ENCODE measurements at places on chromosomes 7 and 10.

- DNase-seq = no peak
These were observed 4.8 kb downstream of the GRIFIN start for GRCh38 chr7:2471396-2471795.

DNA sequence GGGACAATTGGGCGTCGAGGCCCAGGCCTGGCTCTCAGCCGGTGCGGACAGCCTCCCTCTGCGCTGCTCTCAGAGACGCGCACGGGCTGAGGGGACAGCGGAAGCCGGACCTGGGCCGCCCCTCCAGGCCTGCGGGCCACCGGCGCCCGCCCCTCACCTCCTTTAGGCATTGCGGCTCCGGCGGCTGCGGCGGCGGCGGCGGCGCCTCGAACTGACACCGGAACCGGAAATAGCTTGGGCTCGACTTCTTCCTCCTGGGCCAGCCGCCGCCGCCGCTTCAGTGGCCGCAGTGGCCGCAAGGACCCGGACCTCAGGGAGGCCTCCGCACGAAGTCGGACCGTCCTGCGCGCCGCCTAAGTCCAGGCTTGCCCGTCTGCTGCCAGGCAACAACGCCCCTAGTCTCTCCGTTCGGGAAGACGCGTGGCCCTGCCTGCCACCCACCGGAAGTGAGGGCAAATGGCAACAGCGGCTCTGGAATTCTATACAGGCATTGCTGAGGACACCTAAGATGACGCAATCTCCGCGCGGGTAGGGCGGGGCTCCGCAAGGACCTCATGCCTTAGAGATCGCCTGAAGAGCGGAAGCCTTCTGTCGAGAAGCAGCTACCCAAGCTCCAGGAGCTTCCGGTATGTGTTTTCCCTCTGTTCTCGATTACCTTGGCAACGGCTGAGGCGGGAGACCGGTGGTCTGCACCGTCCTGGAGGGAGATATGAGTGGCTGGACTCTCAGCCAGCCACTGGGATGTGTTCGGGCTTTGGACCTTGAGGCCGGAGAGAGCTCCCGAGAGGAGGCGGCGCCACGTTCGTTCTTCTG is at the start of the genes BUD31 and PDAP1:
Gene BUD31, plus strand, starts transcription at position 591 of the 813 bp plus-strand sequence. CDS start 2,124 bp downstream, outside the sequence.
Gene PDAP1, minus strand, starts transcription at position 219 of the 813 bp plus-strand sequence. Its CDS starts 49 bp downstream, at position 170.
- DNase-seq = peak; percentile 90

GRCh38 chr7:50552921-50553320 is 12.3 kb downstream of the DDC start:
- no peak for DNase-seq

- no peak for DNase-seq
These were observed 861.5 kb upstream of the ZWINT start for GRCh38 chr10:57222603-57223002.

DNA sequence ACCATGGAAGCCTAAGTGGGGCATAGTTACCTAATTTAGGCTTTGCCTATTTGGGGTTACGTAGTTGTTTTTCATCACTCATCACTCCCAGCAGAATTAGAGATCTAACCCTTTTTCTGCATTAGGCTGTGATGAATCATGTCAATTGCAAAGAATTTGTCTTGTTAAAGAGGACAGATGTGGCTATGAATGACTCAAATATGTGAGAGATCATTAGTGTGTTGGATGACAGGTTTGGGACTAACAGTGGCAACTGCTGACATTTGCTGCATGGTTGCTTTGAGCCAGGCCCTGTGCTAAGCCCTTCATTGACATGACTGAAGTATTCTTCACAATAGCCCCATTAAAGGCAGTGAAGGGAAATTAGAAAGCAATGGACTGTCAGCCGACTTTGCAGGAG is 83.4 kb upstream of the BMPER start:
- DNase-seq = no peak

- no peak for DNase-seq
These were observed 1.2 kb downstream of the TBATA start for GRCh38 chr10:70784016-70784415.

GRCh38 chr7:140940898-140941297 is 16.2 kb upstream of the BRAF start:
- DNase-seq = no peak

DNA sequence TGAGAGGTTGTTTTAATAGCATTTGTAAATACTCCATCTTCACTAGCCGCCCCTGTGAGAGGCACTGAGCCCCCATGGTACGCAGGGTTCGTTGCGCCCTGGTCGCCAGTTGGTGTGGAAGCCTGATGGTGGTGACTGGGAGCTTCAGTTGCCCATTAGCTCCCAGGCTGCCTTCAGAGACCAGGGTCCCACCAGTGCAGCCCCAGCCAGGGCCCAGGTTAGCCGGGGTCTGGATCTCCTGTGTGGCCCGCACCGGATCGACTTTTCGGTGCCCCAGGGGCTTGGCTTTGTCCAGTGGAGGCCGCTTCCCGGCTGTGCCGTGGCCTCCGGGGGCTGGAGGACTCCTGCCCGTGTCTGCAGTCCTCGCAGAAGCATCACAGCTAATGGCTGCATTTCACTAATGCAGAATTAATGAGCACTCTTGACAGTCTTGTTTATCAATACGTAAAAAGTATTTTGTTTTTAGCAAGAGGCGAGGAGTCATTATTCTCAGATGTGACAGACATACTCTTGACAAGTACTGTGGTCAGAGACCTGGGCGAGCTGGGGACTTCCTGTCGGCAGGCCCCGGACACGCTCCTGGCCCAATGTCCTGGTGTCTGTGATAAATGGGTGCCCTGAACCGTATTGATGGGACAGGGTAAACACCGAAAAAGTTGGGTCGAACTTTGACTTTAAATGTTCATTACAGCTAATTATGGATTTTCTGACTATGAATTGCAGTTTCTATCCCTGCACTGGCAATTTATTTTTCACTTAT is 99.8 kb downstream of the NKX6-2 start:
- no peak for DNase-seq

DNA sequence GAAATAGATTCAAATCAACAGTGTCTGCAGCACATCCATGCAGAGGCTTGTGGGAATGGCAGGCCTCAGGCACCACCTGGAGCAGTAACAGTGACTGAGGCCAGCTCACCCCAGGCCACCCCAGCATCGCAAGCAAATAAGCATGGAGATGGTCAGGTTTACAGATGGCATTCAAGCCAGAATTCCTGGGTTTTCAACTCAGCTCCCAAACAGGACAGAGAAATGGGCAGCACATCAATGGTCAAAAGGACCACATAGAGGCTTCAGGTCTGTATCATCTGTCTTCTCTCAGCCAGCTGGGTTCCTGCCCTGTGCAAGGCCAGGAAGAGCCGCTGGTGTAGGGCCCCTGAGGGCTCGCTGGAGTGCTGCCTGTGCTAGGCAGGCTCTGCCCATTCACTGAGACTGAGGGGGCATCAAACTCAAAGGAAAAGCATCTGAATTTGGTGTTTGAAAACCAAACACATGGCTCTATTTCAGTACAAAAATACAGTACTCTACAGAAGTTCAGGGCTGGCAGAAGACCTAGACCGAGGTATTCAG is 112.5 kb downstream of the KMT2E start:
- DNase-seq = no peak

DNA sequence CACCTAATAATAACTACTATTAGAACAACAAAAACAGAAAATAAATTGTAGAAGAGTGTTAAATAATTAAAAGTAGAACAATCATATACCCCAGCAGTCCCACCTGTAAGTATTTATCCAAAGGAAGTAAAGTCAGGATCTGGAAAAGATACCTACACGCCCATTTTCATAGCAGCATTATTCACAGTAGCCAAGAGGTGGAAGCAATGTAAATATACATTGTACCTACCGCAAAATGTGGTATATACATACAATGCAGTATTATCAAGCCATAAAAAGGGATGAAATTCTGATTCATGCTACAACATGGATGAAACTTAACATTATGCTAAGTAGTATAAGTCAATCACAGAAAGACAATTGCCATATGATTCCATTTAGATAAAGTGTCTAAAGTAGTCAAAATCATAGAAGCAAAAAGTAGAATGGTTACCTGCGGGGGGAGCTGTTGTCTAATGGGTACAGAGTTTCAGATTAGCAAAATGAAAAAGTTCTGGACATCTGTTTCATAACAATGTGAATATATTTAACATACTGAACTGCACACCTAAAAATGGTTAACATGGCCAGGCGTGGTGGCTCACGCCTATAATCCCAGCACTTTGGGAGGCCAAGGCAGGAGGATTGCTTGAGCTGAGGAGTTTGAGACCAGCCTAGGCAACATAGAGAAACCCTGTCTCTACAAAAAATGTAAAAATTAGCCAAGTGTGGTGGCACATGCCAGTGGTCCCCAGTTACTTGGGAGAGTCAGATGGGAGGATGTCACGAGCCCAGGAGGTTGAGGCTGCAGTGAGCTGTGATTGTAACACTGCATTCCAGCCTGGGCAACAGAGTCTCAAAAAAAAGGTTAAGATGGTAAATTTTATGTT is 6.0 kb upstream of the TMED4 start:
- DNase-seq = peak; percentile 34
